CD4-positive, alpha-beta T cell (primary cell): ENCODE measurements at places on chromosomes 12 and 14.

DNA sequence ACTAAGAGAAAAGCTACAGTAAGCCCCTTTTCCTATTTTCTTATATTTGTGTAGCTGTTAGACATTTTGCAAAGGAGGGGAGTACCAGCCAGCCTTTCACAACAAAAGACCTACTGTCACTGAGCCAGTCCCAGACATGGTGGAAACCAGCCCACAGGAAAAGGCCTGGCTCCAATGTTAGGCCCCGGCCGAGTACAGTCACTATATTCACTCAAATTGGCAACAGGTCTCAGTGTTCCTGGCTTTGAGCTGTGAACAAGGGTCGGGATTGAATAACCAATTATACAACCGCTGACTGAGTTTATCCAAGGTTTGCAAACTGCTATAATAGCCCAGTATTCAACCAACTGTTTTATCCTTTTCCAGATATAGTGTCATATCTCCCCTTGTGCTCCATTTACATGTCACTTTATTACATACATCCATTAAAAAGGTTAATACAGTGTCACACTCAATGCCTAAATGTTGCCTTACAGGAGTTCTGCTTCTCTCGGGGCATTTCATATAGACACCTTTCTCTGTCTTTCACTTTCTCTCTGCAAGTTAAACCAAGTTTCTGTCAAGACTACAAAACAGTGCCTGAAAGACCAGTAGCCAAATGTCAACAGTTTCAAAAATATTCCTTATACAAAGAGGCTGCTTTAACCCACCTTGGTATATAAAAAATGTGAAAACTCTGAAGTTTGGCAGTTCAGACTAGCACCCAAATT lies 178.1 kb downstream of the SOX5 start:
- no peak for DNase-seq

- DNase-seq = no peak
Observed at GRCh38 chr14:63486738-63487137, 56.4 kb downstream of the PPP2R5E start.

GRCh38 chr12:51779876-51780275 lies 68.6 kb downstream of the FIGNL2 start:
- DNase-seq = no peak

GRCh38 chr14:75615200-75615599 lies 36.8 kb downstream of the FLVCR2 start:
- no peak for DNase-seq

- DNase-seq = no peak
Observed at GRCh38 chr14:47626151-47627035, 49.0 kb downstream of the MDGA2 start.

DNA sequence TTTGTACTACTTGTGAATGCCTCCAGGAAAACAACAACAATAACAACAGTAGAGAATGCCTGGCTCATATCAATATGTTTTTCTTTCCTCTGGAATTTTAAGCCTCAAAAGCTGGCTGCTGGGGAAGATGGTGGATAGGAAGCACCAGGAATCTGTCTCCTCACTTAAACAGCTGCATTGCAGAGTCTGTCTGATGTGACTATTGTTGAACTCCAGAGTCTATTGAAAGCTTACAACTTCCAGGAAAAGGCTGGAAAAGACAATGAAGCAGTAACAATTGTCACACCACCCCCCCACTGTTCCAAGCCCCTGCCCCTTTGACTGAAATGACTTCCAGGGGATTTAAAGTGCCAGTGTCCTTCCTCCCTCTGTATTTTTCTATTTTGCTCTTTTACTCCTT lies 309.7 kb downstream of the BMP4 start:
- no peak for DNase-seq

GRCh38 chr12:106082216-106083175 lies 56.3 kb downstream of the NUAK1 start:
- DNase-seq = no peak

DNA sequence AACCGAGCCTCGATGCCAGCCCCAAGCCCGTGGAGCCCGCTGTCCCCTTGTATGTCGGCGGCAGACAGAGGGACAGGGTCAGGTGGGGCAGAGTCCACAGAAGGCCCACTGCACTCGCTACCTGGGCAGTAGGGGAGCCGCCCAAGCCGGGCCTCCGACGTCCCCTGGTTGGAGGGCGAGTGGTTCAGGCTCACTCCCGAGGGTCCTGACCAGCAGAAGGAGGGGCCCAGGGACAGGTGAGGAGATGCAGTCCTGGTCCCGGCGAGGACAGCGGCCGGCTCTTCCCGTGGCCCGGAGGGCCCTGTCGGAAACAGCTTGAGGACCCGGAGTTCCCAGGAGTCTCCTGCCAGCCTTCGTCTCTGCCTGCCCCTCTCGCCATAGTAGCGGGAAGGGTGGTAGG lies 216.7 kb upstream of the SFSWAP start:
- DNase-seq = no peak

DNA sequence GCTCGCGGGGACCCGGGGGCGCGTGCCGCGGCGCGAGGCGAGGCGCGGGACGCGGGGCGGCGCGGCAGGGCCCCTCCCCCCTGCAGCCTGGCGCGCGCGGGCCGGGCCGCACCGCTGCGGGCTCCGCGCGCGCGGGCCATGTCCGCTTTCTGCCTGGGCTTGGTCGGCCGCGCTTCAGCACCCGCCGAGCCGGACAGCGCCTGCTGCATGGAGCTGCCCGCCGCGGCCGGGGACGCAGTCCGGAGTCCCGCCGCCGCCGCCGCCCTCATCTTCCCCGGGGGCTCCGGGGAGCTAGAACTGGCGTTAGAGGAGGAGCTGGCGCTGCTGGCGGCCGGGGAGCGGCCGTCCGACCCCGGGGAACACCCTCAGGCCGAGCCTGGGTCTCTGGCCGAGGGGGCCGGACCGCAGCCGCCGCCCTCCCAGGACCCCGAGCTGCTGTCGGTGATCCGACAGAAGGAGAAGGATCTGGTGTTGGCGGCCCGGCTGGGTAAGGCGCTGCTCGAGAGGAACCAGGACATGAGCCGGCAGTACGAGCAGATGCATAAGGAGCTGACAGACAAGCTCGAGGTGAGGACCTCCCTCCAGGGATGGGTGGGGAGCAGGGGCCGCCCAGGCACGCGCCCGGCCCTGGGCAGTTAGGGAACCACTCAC lies 820 bp downstream of the BICDL1 start:
- DNase-seq = peak; percentile 43

GRCh38 chr14:52155651-52156213 lies 86.9 kb upstream of the NID2 start:
- no peak for DNase-seq

GRCh38 chr12:44628180-44628579 lies 247.9 kb downstream of the NELL2 start:
- no peak for DNase-seq

- no peak for DNase-seq
Observed at GRCh38 chr12:41418586-41418985, 230.5 kb downstream of the PDZRN4 start.

DNA sequence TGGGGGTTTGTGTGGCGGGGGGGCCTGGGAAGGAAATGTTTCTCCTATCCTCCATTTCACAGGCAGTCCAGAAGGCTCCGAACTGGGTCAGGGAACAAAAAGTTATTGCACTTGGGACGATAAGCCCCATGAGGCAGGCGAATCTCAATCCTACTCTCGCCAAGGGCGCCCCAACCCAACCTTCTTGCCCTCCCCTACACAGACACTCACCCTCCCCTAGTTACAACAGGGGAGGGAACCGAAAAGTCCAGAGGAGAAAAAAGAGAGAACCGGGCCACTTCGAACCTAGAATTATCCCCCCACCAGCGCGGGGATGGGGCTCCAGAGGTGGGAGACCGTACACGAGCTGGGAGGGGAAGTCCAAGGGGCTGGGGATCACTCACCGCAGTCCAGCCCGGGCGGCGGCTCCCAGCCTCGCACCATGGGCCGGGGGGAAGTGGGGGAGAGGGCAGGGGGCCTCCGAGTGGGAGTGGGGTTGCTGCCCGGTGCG lies 357 bp downstream of the HOMEZ start:
- DNase-seq = no peak

DNA sequence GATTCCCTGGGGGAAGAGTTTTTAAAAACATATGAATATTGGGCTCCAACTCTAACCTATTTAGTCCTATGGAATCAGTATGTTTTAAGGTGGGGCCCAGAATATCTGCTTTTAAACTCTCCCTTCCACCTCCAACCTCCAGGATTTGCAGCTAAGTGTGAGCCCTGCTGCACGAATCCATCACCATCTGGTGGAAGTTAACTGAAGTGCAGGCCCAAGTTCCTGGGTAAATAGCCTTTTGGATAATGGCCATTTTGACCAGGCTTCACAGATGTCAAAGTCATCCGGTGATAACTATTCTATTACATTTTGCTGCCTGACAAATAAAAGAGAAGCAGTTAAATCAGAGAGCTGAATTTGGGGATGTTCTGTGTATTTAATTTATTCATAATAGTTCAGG lies 58.1 kb upstream of the RMST start:
- no peak for DNase-seq

DNA sequence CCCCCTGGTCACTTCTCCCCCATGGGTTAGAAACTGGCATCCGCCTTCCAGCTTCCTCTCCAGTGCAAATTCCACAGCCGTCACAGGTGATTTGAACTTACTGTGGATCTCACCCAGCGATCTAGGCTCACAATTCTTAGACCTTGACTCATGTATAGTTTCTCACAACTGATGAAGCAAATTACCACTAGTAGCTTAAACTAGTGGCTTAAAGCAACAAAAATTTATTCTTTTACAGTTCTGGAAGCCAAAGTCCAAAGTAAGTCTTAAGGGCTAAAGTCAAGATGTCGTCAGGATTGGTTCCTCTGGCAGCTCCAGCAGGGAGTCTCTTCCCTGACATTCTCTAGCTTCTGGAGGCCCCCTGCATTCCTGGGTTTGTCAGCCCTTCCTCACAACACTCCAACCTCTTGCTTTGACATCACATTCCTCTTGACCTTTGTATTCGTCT lies 117.4 kb downstream of the KTN1 start:
- DNase-seq = no peak

DNA sequence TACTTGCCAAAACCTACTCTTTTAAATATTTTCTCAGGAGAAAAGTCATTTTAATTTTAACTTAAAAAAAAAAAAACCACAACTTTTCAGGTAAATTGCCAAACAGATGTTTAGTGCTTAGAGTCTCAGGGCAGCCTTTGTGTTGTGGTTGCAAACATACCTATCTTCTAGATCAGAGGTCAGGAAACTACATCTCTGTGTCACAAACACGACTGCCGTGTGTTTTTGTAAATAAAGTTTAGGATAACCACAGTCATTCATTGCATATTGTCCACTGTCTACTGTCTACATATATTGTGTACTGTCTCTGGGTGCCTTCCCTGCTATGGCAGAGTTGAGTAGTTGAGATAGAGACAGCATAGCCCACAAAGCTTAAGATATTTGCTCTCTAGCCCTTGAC lies 48.9 kb downstream of the DYRK2 start:
- DNase-seq = peak; percentile 60

GRCh38 chr14:105337966-105338741 lies 23.6 kb downstream of the PACS2 start:
- no peak for DNase-seq

GRCh38 chr14:90573385-90574105 lies 176.7 kb downstream of the CALM1 start:
- DNase-seq = no peak

DNA sequence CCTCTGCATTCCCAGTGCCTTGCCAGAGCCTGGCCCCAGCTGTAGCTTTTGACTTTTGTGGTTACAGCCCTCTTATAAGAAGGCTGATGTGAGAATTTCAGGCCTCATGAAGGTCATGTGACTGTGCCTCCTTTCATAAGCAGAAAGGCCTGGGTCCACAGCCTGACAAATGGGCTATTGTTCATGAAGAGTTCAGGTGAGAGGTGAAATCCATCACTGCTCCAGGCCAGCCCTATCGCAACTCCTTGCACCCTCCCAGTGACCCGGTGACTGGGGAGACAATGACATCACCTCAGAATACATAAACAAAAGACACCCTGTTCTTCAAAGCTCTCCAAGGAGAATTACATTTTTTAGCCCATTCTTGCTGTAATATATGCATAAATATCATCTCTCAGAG lies 321.5 kb downstream of the PCNX1 start:
- DNase-seq = no peak

DNA sequence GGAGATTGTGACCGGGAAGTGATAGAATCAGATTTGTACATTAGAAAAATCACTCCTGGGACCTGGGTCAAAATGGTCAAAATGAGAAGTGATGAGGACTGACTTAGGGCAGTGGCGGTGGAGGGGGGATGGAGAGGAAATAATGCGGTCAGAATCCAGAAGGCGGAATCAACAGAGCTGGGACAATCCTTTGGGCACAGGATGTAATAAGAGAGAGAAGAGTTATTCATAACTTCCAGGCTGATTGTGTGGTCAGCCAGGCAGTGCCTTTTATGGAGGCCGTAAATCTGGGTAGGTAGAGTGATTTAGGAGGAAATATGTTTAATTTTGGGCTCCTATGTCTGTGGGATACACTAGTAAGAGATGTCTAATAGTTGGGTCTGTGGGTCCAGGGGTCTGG lies 21.6 kb downstream of the FBXL14 start:
- no peak for DNase-seq

- no peak for DNase-seq
Observed at GRCh38 chr12:117064596-117064995, 34.6 kb downstream of the TESC start.

GRCh38 chr14:50067723-50068495 lies 48.5 kb downstream of the VCPKMT start:
- no peak for DNase-seq

GRCh38 chr12:14960548-14961465 lies 594 bp downstream of the ARHGDIB start:
- peak; percentile 71 for DNase-seq

- no peak for DNase-seq
Observed at GRCh38 chr12:12896260-12896659, 4.9 kb downstream of the GPRC5A start.

GRCh38 chr12:117742721-117743120 lies 226.1 kb downstream of the KSR2 start:
- DNase-seq = no peak

GRCh38 chr12:85441741-85442140 lies 161.7 kb downstream of the ALX1 start:
- DNase-seq = no peak

- DNase-seq = no peak
Observed at GRCh38 chr12:44286821-44287505, 451.1 kb downstream of the TMEM117 start.

GRCh38 chr14:27078191-27078590 lies 480.4 kb upstream of the NOVA1 start:
- DNase-seq = no peak

- DNase-seq = no peak
Observed at GRCh38 chr14:90844321-90844720, 28.1 kb upstream of the TTC7B start.

DNA sequence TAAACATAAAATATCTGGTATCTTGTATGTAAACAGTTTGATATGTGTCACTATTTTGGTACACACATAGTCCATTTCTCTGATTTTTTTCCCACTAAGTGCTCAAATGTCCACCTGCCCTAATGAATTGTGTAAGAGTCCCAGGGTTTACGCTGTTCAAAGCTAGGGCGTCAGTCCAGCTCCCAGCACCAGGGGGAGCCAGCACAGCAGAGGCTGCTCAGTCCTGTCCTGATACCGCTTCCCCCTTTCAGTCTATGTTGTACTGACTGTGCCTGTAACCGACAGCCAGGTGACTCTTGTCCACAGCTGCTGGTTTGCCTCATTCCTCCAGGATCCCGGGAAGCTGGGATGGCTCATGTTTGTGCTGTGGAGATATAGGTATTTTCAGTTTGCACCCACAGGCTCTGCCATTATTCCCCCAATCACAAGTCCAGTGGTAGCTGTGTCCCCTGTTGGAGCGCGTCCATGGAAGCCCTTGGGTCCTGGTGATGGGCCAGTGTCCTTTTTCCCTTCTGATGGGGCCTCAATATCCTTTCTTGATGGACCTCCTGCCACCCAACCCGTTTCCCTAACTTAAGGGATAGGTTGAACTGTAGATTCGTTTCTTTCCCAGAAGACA lies 242.0 kb downstream of the NEDD1 start:
- DNase-seq = peak; percentile 6
